ENCODE measurements at places on chromosomes 11 and 22. TPM values are rescaled to one million over a fixed set of nuclear protein-coding genes. Genes with fewer than 3 reads are reported as not detected.
A peak's percentile ranks its signal among the peaks of the same experiment; 100 is the strongest.

GRCh38 chr22:41401781-41402648, 20.3 kb downstream of the TEF start:
- DNase-seq = peak; percentile 73

- DNase-seq = no peak
These were observed 3.4 kb downstream of the RAB1B start for GRCh38 chr11:66271816-66272215.

DNA sequence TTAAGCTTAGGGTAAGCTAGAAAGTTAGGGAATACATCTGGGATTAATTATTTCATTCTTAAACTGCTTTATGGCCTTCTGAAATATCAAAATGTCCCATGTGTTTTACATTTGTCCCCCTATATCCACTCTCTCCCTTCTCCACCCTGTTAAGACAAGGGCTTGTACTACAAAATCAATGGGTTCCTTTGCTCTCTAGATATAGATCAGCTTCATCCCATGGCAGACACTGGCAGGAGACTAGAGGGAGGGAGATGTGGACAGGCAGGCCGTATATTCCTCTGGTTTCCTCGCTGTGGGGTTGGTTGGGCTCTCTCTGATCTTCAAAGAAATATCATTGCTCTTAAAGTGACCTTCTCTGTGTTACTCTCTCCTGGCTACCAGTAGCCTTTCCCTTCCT, 1281.0 kb downstream of the LRRC4C start:
- no peak for DNase-seq

DNA sequence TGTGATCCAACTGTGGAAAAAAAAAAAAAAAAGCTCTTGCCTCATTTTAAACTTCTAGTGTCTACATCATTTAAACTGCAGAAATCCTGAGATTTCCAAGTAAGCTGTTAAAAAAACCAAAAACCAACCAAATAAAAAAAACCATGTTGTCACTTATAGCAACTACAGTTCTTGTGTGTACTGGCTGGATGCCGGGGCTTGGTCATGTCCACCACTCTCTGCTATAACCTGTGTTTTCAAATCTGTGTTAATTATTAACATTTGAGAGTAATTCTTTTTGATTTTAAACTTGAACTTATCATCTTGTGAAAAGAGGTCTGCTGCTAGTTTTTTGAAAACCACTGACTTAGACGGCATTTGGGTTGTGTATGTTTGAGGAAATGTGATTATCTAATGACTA, 32.2 kb upstream of the BID start:
- DNase-seq = no peak

- DNase-seq = no peak
These were observed 375.5 kb upstream of the NARS2 start for GRCh38 chr11:78949976-78950690.

UQCR10 gene
- 178 TPM for total RNA-seq

Measured in mucosa of descending colon (tissue), 3 donors.